ENCODE measurements at places on chromosomes 3 and 15.

- no peak overlapping the region for H3K4me3 ChIP-seq
- no peaks in the 10 kb centered on the region for H3K4me1 ChIP-seq
- no peak overlapping the region for H3K27ac ChIP-seq
- DNase-seq = no peak
Observed at GRCh38 chr3:16374047-16374934, 109.3 kb downstream of the OXNAD1 start.

- no peak overlapping the region for H3K27ac ChIP-seq
- no peaks in the 10 kb centered on the region for H3K27me3 ChIP-seq
- peaks cover 2% of the 10 kb centered on the region for H3K36me3 ChIP-seq
- H3K4me1 ChIP-seq = no peaks in the 10 kb centered on the region
Observed at GRCh38 chr3:123286308-123287023, 84.7 kb downstream of the SEC22A start.

GRCh38 chr3:72848703-72849081 is 447 bp upstream of the SHQ1 start:
- peak overlapping the region; percentile 100 for H3K4me3 ChIP-seq
- no peaks in the 10 kb centered on the region for H3K36me3 ChIP-seq
- H3K27ac ChIP-seq = peak overlapping the region; percentile 92
- H3K4me1 ChIP-seq = peaks cover 18% of the 10 kb centered on the region

- no peak overlapping the region for H3K27ac ChIP-seq
- no peaks in the 10 kb centered on the region for H3K4me1 ChIP-seq
- peaks cover 3% of the 10 kb centered on the region for H3K36me3 ChIP-seq
- no peaks in the 10 kb centered on the region for H3K27me3 ChIP-seq
Observed at GRCh38 chr15:67199881-67200763, 54.3 kb downstream of the AAGAB start.

DNA sequence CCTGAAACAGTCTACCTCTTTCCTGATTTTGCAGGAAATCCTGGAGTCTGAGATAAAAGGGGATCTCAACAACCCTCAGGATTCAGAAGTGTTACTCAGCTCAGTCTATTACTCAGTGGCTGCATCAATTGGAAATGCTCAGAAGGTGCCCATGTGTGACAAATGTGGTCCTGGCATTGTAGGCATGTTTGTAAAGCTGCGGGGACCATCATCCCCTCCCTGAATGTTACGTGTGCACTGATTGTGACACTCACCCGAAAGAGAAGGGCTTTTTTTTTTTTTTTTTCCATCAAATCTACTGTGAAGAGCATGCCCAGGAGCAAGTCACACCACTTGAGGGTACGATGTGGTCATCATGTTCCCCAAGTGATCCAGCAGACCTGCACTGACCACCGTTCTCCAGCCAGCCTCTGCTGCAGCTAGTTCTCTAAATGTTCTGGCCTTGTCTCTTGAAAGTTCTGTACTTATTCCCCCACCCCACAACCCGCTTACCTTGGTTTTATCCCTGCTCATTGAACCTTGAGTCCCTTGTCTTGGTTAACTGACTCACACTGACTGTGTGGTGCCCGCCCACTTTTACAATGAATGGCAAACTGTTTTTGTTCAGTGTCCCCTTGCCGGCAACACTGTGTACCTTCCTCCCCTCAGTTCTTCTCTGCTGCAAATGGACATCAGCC is 19.8 kb downstream of the ST3GAL6 start:
- DNase-seq = no peak
- peak overlapping the region; percentile 80 for H3K27ac ChIP-seq
- no peaks in the 10 kb centered on the region for H3K36me3 ChIP-seq
- no peak overlapping the region for H3K4me3 ChIP-seq

- no peaks in the 10 kb centered on the region for H3K27me3 ChIP-seq
- peaks cover 11% of the 10 kb centered on the region for H3K4me1 ChIP-seq
- no peak overlapping the region for H3K27ac ChIP-seq
- H3K4me3 ChIP-seq = no peak overlapping the region
- no peaks in the 10 kb centered on the region for H3K36me3 ChIP-seq
Observed at GRCh38 chr3:65828706-65829105, 210.0 kb downstream of the MAGI1 start.

- no peak overlapping the region for H3K4me3 ChIP-seq
- no peak overlapping the region for H3K27ac ChIP-seq
- no peaks in the 10 kb centered on the region for H3K36me3 ChIP-seq
Observed at GRCh38 chr3:171327441-171328174, 132.6 kb downstream of the TNIK start.

DNA sequence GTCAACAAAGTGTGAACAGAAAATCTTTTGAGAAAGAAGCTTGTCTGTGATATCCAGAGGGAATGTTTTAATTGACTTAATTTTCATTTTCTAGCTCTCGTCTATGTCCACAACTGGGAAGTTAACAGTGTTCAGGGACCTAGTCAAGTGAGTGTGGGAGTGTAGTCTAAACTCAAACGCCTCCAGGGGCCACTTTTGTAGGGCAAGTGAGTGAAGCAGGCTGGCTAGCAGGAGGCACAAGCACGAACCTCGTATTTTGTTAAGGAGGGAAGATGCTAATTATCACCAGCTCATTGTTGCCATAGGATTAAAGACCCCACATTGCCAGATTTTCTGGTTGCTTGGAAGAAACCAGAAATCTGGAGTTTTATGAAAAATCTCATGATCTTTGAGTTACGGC is 135.8 kb downstream of the CPNE4 start:
- H3K27ac ChIP-seq = no peak overlapping the region
- no peaks in the 10 kb centered on the region for H3K4me1 ChIP-seq
- no peak for DNase-seq
- H3K36me3 ChIP-seq = no peaks in the 10 kb centered on the region

DNA sequence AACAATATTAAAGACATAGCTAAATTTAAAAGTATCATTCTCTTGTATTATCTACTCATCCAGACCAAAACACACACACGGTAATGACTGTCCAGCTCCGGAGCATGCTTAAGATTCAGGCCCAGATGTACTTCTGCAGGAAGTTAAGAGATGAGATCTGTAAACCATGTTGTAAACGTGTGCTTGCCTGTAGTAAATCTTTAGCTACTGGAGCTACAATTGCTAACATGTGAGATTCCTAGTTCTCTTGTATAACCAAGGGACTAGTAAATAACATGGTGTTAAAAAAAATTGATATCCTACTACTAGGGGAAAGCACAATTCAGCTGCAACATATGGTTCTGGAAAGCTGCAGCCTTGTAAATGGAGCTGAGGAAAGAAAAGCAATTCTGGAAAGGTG is 651.7 kb upstream of the CCDC54 start:
- DNase-seq = no peak
- H3K27me3 ChIP-seq = no peaks in the 10 kb centered on the region
- H3K4me3 ChIP-seq = no peak overlapping the region
- no peak overlapping the region for H3K27ac ChIP-seq
- H3K36me3 ChIP-seq = no peaks in the 10 kb centered on the region
- no peaks in the 10 kb centered on the region for H3K4me1 ChIP-seq

DNA sequence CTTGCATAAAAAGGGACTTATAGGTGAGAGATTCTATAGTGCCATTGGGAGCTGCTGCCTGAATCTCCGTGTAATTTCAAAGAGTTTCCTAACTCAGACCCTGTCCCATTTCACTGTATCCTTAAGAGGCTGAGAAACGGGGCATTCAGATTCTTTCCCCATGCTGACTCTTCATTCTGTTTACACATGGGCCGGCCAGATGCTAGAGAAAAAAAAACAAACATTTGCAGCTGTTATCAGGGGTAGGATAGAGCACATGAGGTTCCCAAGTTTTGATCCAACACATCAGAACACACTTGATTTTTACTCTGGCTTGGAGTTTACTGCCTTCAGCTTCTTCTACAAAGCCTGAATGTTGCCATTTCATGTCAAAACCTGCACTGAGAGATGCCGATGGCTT is 215.9 kb upstream of the TPRG1 start:
- H3K36me3 ChIP-seq = no peaks in the 10 kb centered on the region
- H3K4me1 ChIP-seq = peaks cover 7% of the 10 kb centered on the region
- H3K27ac ChIP-seq = peak overlapping the region; percentile 23
- DNase-seq = no peak
- no peak overlapping the region for H3K4me3 ChIP-seq

- no peaks in the 10 kb centered on the region for H3K27me3 ChIP-seq
- peaks cover 67% of the 10 kb centered on the region for H3K4me1 ChIP-seq
- H3K4me3 ChIP-seq = no peak overlapping the region
- DNase-seq = no peak
- H3K36me3 ChIP-seq = no peaks in the 10 kb centered on the region
- peak overlapping the region; percentile 74 for H3K27ac ChIP-seq
Observed at GRCh38 chr15:40105517-40106202, 3.0 kb downstream of the BMF start.

- no peaks in the 10 kb centered on the region for H3K27me3 ChIP-seq
- no peak for DNase-seq
- peaks cover 18% of the 10 kb centered on the region for H3K4me1 ChIP-seq
- no peaks in the 10 kb centered on the region for H3K36me3 ChIP-seq
- no peak overlapping the region for H3K27ac ChIP-seq
Observed at GRCh38 chr3:114880078-114880477, 267.0 kb downstream of the ZBTB20 start.

DNA sequence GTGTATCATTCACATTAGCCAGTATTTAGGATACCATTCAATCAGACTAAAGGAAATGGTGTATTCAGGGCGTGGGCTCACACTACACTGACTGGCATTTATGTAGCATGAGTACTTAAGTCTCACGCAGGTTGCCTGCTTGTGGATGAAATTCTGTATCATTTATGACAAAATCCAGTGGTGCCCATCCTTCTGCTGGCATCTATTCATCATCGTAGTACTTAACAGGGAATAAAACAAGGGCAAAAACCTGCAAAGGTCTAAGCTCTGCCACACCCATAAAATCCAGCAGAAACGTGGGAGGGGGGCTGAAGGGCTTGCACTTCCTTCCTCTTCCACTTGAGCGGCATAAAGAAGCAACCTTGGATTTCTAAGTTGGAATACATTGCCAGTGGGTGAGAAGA is 2.7 kb downstream of the GAP43 start:
- no peaks in the 10 kb centered on the region for H3K27me3 ChIP-seq
- peaks cover 2% of the 10 kb centered on the region for H3K4me1 ChIP-seq
- H3K36me3 ChIP-seq = no peaks in the 10 kb centered on the region
- DNase-seq = no peak
- H3K27ac ChIP-seq = no peak overlapping the region

GRCh38 chr3:132029182-132029902 is 5.5 kb downstream of the CPNE4 start:
- peak; percentile 82 for DNase-seq
- H3K36me3 ChIP-seq = no peaks in the 10 kb centered on the region
- H3K4me3 ChIP-seq = no peak overlapping the region
- peaks cover 7% of the 10 kb centered on the region for H3K27me3 ChIP-seq
- no peak overlapping the region for H3K27ac ChIP-seq

DNA sequence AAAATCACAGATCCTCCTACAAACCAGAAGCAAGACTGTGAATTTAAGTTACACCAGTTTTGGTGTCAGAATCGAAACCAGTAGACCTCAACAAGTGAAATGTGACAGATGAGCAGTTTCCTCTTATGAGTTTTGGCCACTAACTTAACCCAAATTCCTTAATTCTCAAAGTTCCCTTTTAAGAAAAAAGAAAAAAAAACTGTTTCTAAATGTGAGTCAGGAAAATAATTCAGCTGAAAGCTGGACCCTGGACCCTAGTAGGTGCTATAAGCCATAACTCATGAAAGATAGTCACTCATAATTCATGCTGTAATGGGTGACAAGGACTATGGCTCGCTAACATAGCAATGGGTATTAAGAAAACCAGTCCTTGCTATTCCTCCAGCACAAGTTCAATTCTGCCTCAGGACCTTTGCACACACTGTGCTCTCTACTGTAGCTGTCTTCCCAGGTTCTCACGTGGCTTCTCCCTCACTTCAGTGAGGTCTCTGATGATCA is 9.0 kb upstream of the THRB start:
- no peaks in the 10 kb centered on the region for H3K36me3 ChIP-seq
- H3K27ac ChIP-seq = no peak overlapping the region
- no peak for DNase-seq
- H3K27me3 ChIP-seq = no peaks in the 10 kb centered on the region
- H3K4me1 ChIP-seq = no peaks in the 10 kb centered on the region

DNA sequence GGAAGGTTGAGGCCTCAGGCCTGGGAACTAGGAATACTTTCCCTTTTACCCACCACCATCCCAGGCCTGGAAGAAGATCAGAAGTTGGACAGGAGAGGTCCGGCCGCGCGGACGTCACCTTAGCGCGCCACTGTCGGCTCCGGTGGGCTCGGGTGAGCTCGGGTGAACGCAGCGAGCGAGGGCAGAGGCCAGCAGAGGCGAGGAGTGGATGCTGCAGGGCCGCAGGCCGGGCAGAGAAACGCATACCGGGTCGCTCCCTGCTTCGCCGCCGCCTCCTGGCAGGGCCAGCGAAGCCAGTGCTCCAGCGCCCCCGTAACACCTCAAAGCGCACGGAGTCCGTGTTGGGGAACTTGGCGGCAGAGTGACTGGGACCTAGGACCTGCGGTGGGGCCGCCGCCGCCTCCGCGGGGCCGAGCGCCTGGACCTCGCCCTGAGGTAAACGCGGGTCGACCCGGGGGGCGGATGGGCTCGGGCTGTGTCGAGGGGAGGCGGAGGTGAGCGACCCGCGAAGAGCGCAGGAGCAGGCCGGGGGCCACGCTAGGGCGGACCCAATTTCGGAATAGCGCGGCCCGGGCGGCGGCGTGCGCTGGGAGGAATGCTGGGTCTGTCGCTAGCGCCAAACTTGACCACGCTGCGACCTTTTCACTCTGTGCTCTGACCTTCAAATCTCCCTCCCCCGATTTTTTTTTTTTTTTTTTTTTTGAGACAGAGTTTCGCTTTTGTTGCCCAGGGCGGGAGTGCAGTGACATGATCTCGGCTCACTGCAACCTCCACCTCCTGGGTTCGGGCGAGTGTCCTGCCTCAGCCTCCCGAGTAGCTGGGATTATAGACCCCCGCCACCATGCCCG is 1.6 kb downstream of the CYP11A1 start:
- no peaks in the 10 kb centered on the region for H3K36me3 ChIP-seq
- no peaks in the 10 kb centered on the region for H3K27me3 ChIP-seq
- DNase-seq = peak; percentile 49
- no peaks in the 10 kb centered on the region for H3K4me1 ChIP-seq
- H3K27ac ChIP-seq = no peak overlapping the region
- peak overlapping the region; percentile 68 for H3K4me3 ChIP-seq

- no peak for DNase-seq
- H3K4me3 ChIP-seq = no peak overlapping the region
- no peaks in the 10 kb centered on the region for H3K27me3 ChIP-seq
- H3K27ac ChIP-seq = no peak overlapping the region
- no peaks in the 10 kb centered on the region for H3K4me1 ChIP-seq
- H3K36me3 ChIP-seq = no peaks in the 10 kb centered on the region
Observed at GRCh38 chr15:54119051-54119450, 140.8 kb downstream of the UNC13C start.

- no peaks in the 10 kb centered on the region for H3K27me3 ChIP-seq
- no peak overlapping the region for H3K27ac ChIP-seq
- no peaks in the 10 kb centered on the region for H3K36me3 ChIP-seq
Observed at GRCh38 chr3:65328148-65328547, 640.3 kb upstream of the ADAMTS9 start.

Data from liver (tissue), 10 donors.